ENCODE measurements at places on chromosomes 16 and 17.
A peak's percentile ranks its signal among the peaks of the same experiment; 100 is the strongest.

DNA sequence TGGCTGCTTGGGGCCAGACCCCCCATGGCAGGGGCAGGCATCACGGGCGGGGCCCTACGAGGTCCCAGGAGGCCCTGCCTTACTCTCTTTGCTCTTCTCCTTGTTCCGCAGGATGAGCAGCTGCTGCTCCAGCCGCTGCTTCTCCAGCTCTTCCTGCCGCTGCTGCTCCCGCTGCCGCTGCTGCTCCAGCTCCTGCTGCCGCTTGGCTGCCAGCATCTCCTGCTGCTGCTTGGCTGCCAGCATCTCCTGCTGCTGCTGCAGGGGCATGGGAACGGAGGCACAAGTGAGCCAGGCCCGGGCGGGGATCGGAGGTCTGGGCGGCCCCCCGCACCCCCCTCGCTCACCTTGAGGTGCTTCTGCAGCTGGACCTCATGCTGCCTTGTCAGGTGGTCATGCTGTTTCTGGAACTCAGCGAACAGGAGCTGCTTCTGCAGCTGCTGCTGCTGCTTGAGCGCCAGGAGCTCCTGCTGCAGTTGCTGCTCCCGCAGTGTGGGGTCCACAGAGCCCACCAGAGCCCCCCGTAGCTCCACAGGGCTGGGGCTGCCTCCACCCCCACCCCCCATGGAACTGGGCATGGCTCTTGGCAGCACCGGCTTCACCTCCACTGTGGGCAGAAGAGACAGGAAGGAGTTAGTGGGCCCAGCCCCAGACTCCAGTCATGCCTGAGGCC is 22.8 kb downstream of the G6PC3 start:
- no peak for DNase-seq

DNA sequence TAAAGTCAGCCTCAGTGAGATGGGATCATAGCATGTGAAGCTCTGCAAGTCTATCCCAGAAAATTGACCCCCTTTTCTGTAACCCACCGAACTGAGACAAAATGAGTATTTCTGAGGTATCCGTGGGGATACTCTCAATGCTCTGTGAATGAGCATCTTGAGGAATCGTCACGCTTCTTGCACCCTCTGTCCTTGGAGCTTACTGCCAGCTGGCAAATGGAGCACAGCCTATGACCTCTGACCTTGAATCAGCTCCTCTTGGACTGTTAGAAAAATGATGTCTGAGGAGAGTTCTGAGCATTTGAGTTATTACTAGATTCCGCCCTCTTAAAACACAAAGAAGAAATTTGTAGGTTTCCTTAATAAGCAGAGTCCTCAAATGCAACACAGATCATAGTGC is 342.1 kb downstream of the ZFHX3 start:
- DNase-seq = no peak

- DNase-seq = no peak
Observed at GRCh38 chr16:10664720-10665126, 30.0 kb downstream of the TEKT5 start.

- DNase-seq = peak; percentile 82
Observed at GRCh38 chr17:75693500-75694481, 26.7 kb downstream of the SAP30BP start.

DNA sequence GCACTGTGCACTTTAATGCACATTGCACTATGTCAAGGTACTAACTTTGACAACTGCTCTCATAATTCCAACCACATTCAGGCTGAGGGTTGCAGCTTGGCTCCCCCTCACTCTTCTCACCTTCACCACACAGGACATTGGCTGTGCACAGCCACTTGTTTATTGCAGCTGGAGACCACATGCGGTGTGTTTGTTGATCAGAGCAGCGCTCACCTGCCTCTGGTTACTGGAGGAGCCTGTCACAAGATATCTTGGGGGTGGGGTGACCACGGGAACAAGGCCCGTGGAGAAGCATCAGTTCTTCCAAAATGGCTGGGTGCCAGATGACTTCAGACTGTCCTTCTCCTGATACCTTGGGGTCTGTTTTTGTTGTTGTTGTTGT is 10.6 kb upstream of the CCL5 start:
- DNase-seq = no peak

- DNase-seq = no peak
Observed at GRCh38 chr16:65306300-65306699, 184.4 kb upstream of the CDH11 start.

GRCh38 chr16:88906020-88906419 is 39.6 kb upstream of the PABPN1L start:
- DNase-seq = no peak

Data from umbilical cord (tissue), 2 donors.